Kidney capillary endothelial cell (primary cell): ENCODE measurements at places on chromosomes 16 and 17.

DNA sequence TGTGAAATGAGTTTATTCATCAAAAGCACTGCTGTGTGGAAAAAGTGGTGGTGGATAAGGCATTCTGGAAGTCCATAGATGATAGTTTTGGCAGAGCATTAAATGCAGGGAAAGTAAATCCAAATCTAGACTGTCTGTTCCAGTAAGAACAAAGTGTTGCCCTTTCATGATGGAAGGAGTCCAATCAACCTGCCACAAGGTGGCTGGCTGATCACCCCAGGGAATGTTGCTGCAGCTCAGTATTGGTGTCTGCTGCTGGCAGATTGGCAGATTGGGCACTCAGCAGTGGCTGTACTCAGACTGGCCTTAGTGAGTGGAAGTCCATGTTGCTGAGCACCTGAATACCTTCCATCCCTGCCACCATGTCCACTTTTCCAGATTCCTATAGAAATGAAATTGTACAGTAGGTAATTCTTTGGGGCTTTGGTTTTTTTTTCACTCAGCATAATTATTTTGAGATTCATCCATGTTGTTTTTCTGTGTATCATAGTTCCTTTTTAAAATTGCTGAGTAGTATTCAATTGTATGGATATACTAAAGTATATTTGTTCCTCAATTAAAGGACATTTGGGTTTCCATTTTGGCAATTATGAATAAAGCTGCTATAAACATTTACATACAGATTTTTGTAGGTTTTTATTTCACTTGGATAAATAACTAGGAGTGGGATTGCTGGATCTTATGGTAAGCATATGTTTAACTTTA, 14.3 kb downstream of the DYNLL2 start:
- no peak for DNase-seq

GRCh38 chr17:82443465-82444283, 6.9 kb downstream of the CYBC1 start:
- DNase-seq, result no peak

DNA sequence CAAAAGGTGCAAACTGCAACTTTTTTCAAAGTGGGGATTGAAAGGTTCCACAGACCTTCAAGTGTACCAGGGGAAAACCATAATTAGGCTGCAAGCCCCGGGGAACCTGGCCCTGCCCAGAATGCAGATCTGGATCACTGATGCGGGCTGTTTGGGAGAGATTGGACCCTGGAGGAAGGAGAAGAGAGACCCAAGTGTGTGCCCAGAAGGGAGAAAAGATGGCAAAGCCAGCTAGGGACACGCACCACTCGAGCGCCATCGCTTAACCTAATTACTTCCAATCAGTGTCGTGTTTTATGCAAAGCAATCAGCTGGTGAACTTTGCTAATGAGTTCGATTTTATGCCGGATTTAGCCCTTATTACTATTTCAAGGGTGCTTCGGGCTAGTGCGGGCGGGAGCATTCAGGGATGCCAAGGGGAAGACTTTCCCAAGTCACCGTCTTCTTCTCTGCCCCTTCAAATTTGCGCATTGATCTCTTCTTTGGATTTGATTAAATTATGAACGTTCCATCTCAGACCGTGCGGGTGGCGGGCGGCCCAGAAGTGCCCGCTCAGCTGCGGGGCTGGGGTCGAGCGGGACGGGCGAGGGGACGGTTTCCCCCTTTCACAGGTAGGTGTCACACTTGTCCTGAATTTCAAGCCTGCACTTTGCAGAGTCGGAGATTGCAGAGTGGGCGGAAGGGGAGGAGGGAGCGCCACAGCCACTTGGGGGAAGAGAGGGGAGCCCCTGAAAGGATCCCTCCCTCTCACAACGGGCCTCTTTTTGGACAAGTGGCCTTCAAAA, 4.0 kb downstream of the IRX5 start:
- DNase-seq, result no peak

DNA sequence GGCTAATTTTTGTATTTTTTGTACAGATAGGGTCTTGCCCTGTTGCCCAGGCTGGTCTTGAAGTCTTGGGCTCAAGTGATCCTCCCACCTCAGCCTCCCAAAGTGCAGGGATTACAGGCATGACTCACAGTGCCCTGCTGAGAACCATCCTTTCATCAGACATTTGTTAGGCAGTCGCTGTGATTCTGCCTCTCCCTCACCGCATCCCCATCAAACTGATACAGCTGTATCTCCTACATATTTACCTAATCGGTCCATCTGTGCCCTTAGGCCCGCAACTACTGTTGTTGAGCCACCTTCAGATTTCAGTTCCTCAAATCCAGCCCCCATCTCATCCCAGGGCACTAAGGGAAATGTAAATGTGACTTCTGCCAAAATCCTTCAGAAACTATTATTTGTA, 2.0 kb upstream of the SLC43A2 start:
- DNase-seq, result no peak

DNA sequence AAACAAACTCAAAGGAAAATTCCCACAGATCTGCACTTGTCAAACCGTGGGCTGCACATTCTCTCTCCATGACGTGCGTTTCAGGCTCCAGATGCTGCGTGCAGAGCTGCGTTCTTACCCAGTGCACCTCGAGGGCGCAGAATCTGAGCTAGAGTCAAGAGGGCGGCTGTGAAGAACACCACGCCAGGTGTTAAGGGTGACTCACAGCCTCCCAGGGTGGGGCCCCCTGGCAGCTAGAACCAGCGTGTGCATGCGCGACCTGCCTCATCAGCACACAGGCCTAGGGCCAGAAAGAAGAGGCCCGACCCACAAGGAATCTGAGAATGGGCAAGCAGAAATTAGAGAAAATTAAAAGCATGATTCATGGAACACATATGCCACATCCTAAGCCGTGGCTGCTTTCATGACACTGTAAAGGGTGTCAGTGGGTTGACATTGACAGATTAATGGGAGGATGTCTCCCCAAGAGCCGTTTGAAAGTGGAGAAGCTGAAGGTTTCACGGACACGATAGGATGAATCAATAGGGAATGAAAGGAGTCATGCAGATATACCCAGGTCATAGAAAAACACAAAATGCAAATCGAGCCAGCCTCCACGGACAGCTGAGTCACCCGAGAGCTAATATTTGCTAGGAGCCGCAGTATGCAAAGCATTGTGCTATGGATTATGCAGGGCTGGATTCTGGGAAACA, 29.0 kb downstream of the MARCHF10 start:
- no peak for DNase-seq

DNA sequence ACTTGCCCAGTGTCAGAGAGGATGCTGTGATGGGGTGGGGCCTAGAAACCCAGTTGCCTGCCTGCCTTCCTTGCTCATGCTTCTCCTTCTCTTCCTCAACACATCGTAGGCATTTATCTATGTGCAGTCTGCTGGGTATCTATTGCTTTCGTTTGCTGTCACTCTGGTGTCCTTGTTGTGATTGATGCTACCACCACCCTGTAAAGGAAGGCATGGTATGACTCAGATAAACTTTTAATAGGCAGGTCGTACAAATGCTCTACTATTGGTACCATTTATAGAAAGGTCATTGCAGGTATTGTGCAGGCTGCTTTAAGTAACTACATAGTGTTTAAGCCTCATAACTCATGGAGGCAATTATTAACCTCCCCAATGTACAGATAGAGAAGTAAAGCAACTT, 368.9 kb downstream of the UTP18 start:
- no peak for DNase-seq

GRCh38 chr17:78412403-78412802, 34.0 kb downstream of the PGS1 start:
- no peak for DNase-seq

- DNase-seq, result no peak
These were observed 33.8 kb downstream of the TUBD1 start for GRCh38 chr17:59858932-59859331.

DNA sequence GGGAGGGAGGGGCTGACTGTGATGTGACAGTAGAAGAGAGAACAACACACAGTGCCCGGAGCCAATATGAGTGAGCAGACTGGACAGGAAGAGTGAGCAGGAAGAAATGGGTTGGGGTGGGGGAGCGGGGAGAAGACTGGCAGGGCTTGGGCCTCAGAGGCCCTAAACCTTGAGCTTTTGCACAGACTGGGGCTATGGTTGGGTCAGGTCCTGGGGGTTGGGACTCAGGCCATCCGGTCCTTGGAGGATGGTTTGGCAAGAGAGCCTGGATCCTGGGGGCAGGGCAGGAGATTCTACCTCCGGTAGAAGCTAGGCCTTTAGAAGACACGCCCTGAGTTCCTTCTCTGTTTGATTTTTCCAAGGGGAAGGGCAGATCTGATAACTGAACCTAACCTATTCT, 1.1 kb downstream of the CAMTA2 start:
- DNase-seq, result no peak

DNA sequence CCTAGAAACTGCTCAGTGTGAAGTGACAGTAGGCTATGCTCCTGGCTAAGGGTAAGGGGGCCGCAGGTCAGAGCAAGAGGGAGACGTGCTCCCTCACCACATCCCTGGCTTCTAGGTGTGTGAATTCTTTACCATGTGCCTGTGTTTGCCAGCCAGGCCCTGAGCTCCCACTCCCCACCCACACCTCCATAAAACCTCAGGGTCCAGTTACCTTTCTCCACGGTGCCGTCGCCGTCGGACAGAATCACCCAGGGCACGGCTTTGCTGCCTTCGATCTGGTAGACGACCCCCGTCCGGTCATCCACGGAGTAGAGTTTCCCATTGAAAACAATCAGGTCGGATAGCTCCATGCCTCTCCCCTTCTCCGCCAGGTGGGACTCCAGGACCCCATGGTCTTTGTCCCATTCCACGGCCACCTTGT, 12.8 kb downstream of the CANT1 start:
- DNase-seq, result no peak

GRCh38 chr17:58344791-58345157, 7.2 kb downstream of the SUPT4H1 start:
- DNase-seq, result no peak

DNA sequence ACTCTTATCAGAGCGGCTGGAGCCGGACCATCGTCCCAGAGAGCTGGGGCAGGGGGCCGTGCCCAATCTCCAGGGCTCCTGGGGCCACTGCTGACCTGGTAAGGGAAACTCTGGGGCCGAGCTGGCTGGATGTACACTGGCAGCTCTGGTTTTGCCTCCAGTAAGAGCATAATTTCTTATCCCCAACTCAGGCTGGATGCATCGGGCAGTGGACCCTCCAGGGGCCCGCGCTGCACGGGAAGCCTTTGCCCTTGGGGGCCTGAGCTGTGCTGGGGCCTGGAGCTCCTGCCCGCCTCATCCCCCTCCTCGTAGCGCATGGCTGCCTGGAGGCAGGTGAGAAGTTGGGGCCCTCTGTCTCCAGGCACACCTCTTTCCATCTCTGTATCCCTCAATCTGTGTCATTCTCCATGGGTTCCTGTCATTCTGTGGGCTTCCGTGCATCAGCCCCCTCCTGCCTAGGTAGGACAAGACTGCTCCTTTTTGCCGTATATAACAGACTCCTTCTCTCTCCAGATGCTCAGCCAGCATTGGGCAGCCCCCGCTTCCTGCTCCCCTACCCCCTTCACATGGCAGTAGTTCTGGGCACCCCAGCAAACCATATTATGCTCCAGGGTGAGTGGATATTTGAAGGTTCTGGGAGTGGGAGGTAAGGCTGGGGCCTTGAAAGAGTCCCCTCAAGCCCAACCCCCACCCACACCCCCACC, 9.4 kb upstream of the TMEM88 start:
- no peak for DNase-seq

GRCh38 chr16:11563493-11564040, 23.2 kb downstream of the LITAF start:
- DNase-seq, result no peak

DNA sequence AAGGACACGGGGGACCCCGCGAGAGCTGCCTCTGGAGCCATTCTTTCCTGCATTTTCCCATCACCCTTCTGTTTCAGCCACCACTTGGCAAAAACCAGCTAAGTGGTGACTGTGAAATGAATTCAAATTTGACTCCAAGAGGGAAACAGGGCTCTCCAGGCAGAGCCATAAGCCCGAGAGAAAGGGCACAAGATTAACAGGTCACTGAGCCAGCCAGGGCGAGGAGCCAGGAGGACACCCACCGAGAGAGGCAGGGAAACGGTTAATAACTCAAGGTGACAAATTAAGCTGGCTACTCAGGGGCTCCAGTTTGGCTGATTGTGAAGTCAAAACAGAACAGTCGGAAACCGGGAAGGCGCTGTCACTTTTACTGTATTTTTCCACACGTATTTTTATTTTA, 67.8 kb upstream of the SOX9 start:
- no peak for DNase-seq

- DNase-seq, result no peak
These were observed 7.6 kb downstream of the ATXN1L start for GRCh38 chr16:71853413-71853812.

DNA sequence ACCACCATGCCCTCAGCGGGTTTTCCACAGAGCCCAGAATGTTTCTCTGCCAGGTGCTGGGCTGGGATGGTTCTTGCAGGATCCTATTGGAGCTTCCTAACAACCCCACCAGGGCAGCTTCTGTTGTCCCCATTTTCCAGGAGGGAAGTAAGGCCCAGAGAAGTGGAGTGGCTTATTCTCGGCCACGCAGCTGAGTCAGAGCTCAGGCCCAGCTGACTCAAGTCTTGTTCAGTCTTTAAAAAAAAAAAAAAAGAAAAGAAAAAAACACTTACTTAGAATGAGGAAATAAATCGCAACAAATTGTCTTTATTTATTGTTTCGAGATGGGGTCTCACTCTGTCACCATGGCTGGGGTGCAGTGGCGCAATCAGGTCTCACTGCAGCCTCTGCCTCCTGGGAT, 413.0 kb downstream of the CPPED1 start:
- DNase-seq, result peak; percentile 3

DNA sequence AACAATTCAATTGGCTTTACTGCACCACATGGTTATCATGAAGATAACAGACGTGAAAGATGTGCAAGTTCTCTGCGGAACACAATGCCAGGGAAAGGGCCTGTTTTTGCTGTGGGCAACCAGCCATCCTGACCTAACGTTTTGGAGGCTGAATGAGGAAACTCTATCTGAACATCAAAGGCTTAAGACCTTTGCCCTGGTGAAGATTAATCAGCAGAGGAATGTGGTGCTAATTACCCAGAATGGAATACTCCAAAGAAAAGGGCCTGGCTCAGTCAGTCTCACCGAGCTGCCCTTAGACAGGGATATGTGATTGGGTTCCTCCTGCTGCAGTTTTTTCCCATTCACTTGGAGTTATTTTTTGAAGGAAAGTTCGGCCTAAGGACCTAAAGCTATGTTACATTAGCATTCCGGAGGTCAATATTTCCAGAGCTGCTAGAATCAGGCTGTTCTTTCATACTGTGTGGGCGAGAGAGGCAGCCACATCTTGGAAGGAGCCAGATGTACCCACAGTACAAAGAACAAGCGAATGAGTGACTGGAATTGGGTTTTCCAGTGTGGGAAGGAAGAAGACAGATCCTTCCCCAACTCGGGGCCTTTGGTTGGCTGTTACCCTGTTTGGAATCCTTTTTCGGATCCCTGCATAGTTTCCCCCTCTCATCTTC, 15.5 kb downstream of the ASIC2 start:
- DNase-seq, result no peak
